Vagina (tissue), 2 donors: ENCODE measurements at places on chromosomes 6 and 20.

GRCh38 chr6:38163186-38164130, 343.9 kb downstream of the ZFAND3 start:
- DNase-seq, result no peak

GRCh38 chr6:125598422-125598821, 151.0 kb upstream of the HEY2 start:
- no peak for DNase-seq

DNA sequence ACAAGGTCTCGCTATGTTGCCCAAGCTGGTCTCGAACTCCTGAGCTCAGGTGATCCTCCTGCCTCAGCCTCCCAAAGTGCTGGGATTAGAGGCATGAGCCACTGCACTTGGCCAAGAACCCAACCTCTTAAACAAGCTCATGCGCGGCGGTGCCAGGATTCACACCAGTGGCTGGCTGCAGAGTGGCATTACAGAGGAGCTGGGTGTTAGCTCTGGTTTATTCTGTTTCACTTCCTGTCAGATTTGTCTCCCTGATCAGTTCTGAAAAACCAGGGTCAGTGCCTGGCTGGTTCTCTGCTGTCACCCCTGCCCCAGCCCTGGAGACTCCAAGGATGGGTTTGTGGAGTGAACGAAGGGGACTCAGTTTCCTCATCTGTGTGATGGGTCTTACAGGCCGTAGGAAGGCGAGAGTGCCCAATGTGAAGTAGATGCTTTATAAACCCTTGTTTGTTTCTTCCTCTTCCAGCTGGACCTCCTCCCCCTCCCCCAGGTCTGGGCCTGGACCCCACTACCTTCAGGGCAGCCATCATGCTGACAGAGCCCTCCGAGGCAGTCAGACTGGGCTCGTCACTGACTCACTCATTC, 63.4 kb downstream of the UBE2V1 start:
- no peak for DNase-seq

DNA sequence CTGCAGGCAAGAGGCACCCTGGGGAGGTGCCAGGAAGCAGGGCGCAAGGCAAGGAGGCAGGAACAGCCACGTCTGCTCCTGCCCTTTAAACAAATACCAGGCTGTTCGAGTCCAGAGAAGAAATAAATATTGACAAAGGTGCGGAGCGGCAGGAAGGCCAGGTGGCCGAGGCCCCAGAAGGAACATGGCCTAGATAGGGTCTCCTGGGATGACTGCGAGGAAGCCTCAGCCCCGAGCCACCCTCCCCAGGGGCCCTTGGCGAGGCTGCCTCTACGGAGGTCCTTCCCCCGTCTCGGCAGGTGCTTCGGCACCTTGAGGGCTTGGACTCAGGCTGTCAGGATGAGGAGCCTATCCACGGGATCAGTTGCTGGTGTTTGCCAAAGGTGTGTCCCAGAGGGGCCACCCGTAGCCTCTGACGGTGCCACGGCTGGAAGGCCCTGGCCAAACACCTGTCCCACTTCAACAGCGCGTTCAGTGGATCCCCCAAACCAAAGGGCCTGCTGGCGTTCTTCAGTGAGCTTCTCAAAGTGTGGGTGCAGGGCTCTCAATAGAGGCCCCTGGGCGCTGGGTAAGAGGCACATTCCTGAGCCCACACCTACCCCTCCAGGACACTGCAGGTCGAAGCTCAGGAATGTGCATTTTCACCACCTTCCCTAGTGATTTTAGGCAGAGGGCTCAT, 39.8 kb downstream of the SNX5 start:
- DNase-seq, result no peak

- no peak for DNase-seq
These were observed 17.2 kb downstream of the SMPDL3A start for GRCh38 chr6:122806291-122806690.

- DNase-seq, result no peak
These were observed 107.3 kb downstream of the NRN1 start for GRCh38 chr6:5899216-5900045.

- DNase-seq, result no peak
These were observed 45.5 kb upstream of the UST start for GRCh38 chr6:148701375-148701774.

GRCh38 chr20:31602779-31603441, 2.2 kb upstream of the ID1 start:
- no peak for DNase-seq
